ENCODE measurements at places on chromosomes 4 and X. TPM values are rescaled to one million over a fixed set of nuclear protein-coding genes. Genes with fewer than 3 reads are reported as not detected.

The CXCL11 gene
- not detected for polyA plus RNA-seq

The CLDN34 gene
- polyA plus RNA-seq, result not detected

The GCNA gene
- 0.98 TPM for polyA plus RNA-seq

The GLOD5 gene
- not detected for polyA plus RNA-seq

DNA sequence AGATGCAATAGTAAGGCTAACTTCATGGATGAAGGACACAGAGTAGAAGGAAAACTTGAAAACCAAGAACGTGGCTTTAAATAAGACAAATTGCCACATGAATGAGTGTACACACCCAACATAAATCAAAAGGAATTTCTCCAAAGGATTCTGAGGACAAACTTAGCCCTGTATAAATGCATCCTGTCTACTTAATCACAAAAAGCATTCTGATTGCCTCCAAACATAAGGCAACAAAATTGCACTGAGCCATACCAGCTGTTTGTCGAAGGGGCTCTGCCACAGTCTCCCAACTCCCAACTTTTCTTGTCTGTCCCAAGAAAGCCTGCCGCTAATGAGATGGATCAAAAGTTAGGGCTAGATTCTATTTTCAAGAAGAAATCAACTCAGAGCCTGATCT, 194.3 kb downstream of the SOWAHB start:
- DNase-seq, result no peak

GRCh38 chrX:73913580-73913979, 350.6 kb downstream of the CHIC1 start:
- DNase-seq, result no peak

DNA sequence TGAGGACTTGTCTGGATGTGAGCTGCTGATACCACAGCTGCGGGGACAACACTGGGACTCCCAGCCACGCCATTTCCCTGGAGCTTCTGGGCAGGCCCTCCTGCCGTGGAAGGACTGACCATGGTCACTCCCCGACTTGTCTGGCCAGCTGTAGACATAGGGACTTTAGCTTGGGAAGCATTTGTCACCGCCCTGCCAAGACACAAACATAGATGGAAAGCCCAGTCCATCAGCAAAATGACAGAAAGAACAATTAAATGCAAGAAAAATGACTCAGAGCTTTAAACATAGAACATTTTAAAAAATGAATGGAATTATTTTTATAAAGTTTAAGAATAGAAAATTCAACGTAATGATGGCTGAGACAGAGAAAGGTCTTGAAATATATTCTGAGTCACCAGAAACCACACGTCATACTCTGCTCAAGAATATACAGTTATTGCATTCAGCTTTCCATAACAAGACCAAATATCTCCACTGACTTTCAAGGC, 107.6 kb upstream of the CBR4 start:
- no peak for DNase-seq

GRCh38 chr4:26308568-26308967, 12.2 kb upstream of the RBPJ start:
- no peak for DNase-seq

All from ovary (tissue), 10 donors.